GM04503 (cell line): ENCODE measurements at places on chromosomes 6 and 20.

GRCh38 chr6:158219228-158219627 lies 51.1 kb downstream of the GTF2H5 start:
- peak; percentile 92 for DNase-seq

DNA sequence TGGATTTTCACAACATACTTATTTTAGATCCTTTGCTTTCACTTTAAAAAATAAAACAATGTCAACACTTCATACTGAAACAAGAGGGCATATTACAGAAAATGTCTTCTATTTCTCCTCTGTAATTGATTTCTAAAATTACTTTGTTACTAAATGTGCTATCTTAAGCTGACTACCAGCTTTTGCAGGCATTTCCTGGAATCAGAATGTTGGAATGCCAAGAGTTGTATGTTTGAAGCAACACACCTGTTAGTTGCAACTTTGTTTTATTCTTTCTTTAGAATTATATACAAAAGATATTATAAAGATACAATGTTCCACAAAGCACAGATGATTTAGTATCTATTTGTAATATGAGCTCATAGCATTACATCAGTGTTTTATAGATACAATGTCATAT lies 62.5 kb upstream of the TMEM170B start:
- DNase-seq: no peak

GRCh38 chr6:3124667-3125066 lies 6.2 kb downstream of the BPHL start:
- no peak for DNase-seq

GRCh38 chr6:116405138-116405537 lies 34.4 kb downstream of the DSE start:
- DNase-seq: no peak

DNA sequence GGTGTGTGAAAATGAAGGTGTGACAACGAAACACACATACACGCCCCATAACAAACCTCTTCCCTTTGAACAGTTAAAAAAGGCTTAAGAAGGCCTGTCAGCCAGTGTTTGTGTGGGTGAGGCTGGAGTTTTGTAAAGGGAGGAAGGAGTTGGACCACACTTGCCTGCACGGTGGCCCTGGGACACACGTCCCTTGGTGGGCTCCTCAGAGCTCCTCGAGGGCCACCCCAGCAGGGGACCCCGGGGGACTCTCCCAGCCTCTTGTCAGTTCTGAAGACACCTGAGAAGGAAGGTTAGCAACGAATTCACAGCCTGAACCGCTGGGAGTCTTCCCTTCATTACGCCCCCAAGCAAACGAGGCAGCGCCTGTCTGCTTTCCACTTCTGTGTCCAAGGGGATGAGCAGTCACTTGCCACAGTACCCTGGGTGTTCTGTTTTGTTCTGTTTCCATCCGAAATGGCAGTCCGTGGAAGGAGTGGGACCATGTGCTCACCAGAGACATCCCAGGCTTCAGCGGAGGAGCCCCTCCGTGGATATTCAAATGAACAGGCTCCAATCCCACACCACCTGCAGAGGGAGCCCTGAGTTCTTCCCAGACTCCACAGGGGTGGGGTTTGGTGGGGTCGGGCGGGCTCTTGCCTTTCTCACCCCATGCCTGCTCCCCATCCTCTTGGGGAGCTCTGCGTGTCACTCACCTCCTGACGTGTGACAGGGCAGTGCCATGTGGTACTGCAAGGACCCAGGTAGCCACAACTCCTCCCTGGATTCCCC lies 68.6 kb downstream of the NRN1 start:
- DNase-seq: no peak

DNA sequence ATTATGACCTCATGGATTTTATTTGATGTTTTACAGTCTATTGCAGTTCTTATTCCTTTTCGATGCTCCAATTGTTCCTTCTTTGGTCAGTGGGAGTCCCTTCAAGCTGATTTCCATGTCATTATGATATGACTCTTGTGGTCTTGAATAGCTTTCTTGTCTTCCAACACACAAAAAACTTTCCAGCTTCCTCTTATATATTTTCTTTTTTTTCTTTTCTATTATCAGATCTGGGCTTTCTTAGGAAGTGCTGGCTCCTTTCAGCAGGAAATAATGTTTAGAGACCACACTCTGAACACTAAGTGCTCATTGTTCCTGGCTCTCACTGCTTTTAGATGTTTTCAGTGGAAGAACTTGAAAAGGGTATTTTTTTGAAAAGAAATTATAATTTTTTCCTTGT lies 3.1 kb upstream of the SLC17A1 start:
- DNase-seq: no peak

GRCh38 chr6:36327226-36327918 lies 9.3 kb downstream of the BNIP5 start:
- DNase-seq: no peak

- DNase-seq: no peak
Observed at GRCh38 chr6:46794068-46794467, 879 bp downstream of the MEP1A start.

DNA sequence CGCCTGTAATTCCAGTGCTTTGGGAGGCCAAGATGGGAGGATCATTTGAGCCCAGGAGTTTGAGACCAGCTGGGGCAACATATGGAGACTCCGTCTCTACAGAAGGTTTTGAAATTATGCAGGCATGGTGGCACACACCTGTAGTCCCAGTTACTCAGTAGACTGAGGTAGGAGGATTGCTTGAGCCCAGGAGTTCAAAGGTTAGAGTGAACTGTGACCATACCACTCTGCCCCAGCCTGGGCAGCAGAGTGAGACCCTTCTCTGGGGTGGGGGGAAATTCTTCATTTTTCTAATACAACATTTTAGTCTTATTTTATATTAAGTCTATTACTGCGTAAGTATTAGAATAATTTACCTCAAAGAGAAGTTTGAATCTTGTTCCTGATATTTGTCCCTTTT lies 20.1 kb upstream of the SUMO4 start:
- no peak for DNase-seq

DNA sequence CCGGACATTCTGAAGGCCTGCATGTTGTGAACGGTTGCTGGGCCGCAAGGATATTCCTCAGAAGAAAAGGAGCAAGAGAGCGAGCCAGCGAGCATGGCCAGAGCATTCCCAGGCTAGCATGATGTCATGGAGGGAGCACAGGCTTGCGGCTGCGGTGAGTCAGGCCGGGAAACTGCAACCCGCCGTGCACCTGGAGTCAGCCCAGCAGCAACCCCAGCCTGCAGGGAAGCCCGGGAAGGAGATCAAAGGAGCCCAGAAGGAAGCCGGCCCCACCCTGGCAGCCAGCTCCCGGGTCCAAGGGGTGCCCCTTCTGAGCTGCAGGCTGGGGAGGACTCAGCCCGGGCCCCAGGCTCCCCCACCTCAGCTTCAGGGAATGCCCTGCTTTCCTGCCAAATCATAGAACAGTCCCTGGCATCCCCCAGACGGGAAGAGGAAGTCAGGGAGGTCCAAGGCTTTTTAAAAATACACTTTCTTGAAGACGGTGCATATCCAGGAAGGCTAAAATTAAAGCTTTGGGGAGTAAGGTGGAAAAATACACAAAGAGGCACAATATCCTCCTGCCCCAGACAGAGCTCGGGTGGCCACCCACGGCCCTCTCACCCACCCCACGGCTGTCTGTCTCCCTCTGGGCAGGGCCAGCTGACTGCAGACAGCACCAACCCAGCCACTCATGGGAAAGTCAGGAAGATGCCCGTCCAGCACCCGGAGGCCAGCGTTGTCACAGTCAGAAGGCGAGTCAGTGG lies 53.7 kb downstream of the BMP7 start:
- DNase-seq: no peak

GRCh38 chr6:80197986-80198385 lies 91.5 kb downstream of the BCKDHB start:
- no peak for DNase-seq

DNA sequence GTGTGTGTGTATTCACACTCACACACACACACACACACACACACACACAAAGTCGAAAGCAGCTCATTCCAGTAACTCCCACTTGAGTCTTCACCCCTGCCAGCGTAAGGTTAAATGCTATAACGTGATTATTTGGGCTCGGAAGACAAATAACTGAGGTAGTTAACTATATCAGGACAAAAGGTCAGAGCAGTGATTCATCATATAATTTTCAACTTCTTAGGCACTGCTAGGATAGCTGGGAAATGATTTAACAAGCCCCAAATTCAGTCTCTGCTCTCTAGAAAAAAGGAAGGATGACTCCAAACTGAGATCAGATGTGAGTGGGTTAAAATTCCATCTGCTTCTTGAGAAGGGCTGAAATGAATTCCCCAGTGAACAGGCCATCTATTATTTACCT lies 30.7 kb downstream of the HDGFL1 start:
- no peak for DNase-seq

GRCh38 chr6:170137176-170137891 lies 153.5 kb downstream of the DLL1 start:
- DNase-seq: no peak

- no peak for DNase-seq
Observed at GRCh38 chr6:130396722-130397121, 30.9 kb downstream of the TMEM200A start.
